Activated CD4-positive, alpha-beta T cell treated with anti-CD3 and anti-CD28 coated beads, Interleukin-2, amount 10 ng/mL, durations not matched to agents 7 days and 5 days (primary cell): ENCODE measurements at places on chromosomes 1 and 21. TPM values are rescaled to one million over a fixed set of nuclear protein-coding genes. Genes with fewer than 3 reads are reported as not detected.

- no peak for DNase-seq
- H3K4me3 ChIP-seq: peak overlapping the region; percentile 97
- H3K4me1 ChIP-seq: peaks cover 66% of the 10 kb centered on the region
- no peaks in the 10 kb centered on the region for H3K27me3 ChIP-seq
Observed at GRCh38 chr1:66336641-66336990, 197.3 kb upstream of the SGIP1 start.

DNA sequence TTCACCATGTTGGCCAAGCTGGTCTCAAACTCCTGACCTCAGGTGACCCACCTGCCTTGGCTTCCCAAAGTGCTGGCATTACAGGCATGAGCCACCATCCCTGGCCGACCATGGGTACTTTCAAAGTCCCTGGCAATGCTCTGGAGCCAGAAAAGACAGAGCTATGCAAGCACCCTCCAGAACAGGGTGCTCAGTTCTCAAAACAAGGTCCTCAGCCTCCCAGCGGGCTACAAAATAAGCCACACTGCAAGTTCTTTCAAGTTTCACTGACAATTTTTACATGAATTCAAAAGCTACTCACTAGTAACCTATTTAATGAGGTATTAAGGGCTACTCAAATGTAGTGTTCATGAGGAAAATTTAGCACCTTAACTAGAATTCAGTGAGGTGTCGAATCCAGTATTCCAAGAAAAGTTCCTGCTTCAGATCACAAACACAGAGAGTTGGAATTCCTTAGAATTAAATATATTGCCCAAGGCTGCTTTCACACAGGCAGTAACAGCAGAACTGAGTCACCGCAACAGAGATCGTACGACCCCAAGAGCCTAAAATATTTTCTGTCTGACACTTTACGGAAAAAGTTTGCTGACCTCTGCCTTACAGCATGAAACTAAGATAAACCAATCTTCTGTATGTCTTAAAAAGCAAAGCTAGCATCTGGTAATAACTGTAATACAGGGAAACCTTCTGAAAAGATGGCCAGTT lies 60.7 kb downstream of the HSF2BP start:
- DNase-seq: no peak
- H3K27me3 ChIP-seq: peaks cover 14% of the 10 kb centered on the region
- H3K4me3 ChIP-seq: no peak overlapping the region
- peaks cover 20% of the 10 kb centered on the region for H3K4me1 ChIP-seq
- H3K36me3 ChIP-seq: no peaks in the 10 kb centered on the region
- H3K27ac ChIP-seq: no peak overlapping the region

- H3K36me3 ChIP-seq: no peaks in the 10 kb centered on the region
- no peak overlapping the region for H3K4me3 ChIP-seq
- no peak overlapping the region for H3K27ac ChIP-seq
- no peaks in the 10 kb centered on the region for H3K27me3 ChIP-seq
Observed at GRCh38 chr1:47697616-47698335, 259.9 kb downstream of the FOXD2 start.

- no peak overlapping the region for H3K27ac ChIP-seq
- H3K4me1 ChIP-seq: peaks cover 2% of the 10 kb centered on the region
- H3K36me3 ChIP-seq: no peaks in the 10 kb centered on the region
- H3K27me3 ChIP-seq: peaks cover 12% of the 10 kb centered on the region
Observed at GRCh38 chr1:200174525-200175295, 147.2 kb downstream of the NR5A2 start.

- no peaks in the 10 kb centered on the region for H3K27me3 ChIP-seq
- peaks cover 3% of the 10 kb centered on the region for H3K4me1 ChIP-seq
- no peaks in the 10 kb centered on the region for H3K36me3 ChIP-seq
- DNase-seq: no peak
Observed at GRCh38 chr1:86951430-86951829, 37.0 kb downstream of the HS2ST1 start.

- DNase-seq: no peak
- H3K36me3 ChIP-seq: peaks cover 47% of the 10 kb centered on the region
- H3K4me1 ChIP-seq: peaks cover 53% of the 10 kb centered on the region
- peak overlapping the region; percentile 27 for H3K27ac ChIP-seq
- no peaks in the 10 kb centered on the region for H3K27me3 ChIP-seq
Observed at GRCh38 chr1:203644661-203645510, 18.3 kb downstream of the ATP2B4 start.

- H3K4me1 ChIP-seq: peaks cover 24% of the 10 kb centered on the region
- peaks cover 13% of the 10 kb centered on the region for H3K27me3 ChIP-seq
Observed at GRCh38 chr1:67676946-67677345, 8.1 kb upstream of the GADD45A start.

- H3K27ac ChIP-seq: no peak overlapping the region
- H3K4me3 ChIP-seq: no peak overlapping the region
- no peaks in the 10 kb centered on the region for H3K4me1 ChIP-seq
- H3K27me3 ChIP-seq: peaks cover 18% of the 10 kb centered on the region
- no peak for DNase-seq
Observed at GRCh38 chr1:84020151-84020550, 21.2 kb upstream of the TTLL7 start.

DNA sequence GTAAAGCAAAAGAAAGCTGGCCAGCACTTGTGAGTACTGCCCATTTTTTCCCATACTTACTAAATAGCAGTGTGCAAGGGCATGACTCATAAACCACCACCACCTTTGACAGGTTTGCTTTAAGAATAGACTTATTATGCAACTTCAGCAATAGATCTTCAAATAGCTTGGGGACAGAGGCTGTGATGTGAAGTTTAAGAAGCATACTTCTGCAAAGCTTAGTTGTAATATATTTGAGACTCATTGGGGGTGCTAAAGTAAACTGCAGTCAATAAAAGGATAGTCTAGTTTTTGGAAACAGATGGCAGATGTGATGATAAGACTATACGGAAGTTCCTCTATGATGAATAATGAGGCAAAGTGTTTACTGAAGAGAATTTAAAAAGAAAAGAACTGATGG lies 210.0 kb downstream of the PLA2G4A start:
- H3K27me3 ChIP-seq: peaks cover 2% of the 10 kb centered on the region
- no peak overlapping the region for H3K27ac ChIP-seq
- no peak for DNase-seq
- H3K36me3 ChIP-seq: no peaks in the 10 kb centered on the region
- no peaks in the 10 kb centered on the region for H3K4me1 ChIP-seq

Gene TP73
- total RNA-seq: 2.0 TPM

Gene MTARC2
- total RNA-seq: not detected

Gene KCNE1
- 0.27 TPM for total RNA-seq
